ENCODE measurements at places on chromosomes 3 and 15.

DNA sequence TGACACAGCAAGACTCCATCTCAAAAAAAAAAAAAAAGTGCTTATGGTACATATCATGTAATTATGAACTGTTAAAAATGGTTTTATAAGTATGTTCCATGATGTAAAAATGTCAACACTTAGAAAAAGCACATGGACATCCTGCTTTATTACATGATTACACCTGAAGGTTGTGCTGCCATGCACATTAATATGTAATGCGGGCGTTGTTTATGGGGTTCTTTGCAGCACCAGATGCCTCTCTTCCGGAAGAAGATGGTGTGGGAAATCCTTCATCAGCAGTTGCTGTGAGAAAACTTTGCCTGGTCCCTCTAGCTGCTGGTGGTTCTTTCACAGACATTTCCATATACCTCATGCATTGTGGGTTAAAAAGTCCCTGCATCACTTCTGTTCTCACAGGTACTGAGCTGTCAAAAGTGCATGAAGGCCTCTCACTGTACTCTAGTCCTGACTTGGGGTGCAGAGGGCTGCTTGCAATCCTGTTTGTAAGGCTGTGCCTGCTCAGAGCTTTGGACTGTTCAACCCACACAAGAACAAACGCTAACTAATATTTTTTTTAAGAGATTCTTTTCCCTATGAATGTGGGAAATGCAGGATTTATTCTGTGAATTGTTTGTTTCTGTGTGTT, 43.6 kb downstream of the SENP2 start:
- DNase-seq: no peak

DNA sequence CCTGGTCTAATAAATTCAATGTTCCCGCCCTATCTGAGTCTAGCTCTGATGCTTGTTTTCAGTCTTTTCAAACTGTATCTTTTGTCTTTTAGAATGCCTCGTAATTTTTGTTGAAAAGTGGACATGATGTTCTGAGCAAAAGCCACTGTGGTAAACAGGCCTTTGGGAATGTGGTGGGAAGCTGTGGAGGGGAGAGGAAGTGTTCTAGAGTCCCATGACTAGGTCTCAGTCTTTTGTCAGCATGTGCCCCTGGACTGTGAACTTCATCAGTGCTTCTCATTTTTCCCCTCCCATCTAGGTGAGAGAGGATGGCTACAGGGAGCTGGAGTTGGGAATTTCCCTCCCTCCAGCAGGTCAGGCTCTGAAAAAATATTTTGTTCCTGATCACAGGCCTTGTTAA, 33.7 kb downstream of the SUSD5 start:
- DNase-seq: no peak

- DNase-seq: no peak
Observed at GRCh38 chr15:31440754-31441311, 114.2 kb downstream of the KLF13 start.

- no peak for DNase-seq
Observed at GRCh38 chr3:160157321-160157720, 67.9 kb upstream of the C3orf80 start.

GRCh38 chr3:63588895-63589294, 63.6 kb upstream of the SNTN start:
- no peak for DNase-seq

GRCh38 chr15:74695597-74696397, at the start of gene EDC3:
TSS of gene EDC3 (minus strand) at chr15:74696024. CDS start at chr15:74675124, 20,900 bp downstream.
- DNase-seq: peak; percentile 30

DNA sequence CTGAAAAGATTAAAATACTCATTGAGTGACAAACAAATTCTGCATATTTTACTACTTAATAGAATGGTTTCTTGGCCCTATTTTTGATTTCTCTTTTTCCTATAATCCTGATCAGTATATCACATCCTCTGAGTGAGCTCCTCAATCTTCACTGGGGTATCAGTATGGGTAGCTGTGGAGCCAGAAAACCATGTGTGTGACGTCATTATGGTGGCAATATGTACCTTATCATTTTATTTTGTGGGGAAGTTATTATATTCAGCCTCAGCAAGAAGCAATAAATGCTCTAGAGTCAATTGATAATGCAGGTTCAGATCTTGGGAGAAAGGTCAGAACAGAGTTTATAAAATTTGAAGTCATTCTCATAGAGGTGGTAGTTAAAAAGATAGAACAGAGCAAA, 1135.7 kb upstream of the CADM2 start:
- no peak for DNase-seq

DNA sequence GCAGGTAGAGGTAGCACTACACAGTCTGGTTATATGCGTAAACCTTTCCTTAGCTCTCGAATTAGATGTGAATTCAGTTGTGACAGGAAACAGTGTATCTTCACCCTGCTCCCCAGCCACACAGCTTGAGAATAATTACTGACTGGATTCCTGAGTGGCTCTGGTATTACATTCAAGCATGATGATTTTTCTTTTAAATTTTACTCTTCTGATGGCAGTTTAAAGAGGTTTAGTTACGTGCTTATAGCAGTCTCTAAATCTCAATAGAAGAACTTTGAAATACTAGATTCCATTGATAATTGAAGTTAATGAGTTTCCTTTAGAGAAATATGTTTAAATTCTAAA, 98.8 kb downstream of the FNDC3B start:
- DNase-seq: no peak

GRCh38 chr15:90769375-90769774, 52.2 kb downstream of the BLM start:
- no peak for DNase-seq

GRCh38 chr15:98009971-98010370, 49.5 kb downstream of the ARRDC4 start:
- DNase-seq: no peak

DNA sequence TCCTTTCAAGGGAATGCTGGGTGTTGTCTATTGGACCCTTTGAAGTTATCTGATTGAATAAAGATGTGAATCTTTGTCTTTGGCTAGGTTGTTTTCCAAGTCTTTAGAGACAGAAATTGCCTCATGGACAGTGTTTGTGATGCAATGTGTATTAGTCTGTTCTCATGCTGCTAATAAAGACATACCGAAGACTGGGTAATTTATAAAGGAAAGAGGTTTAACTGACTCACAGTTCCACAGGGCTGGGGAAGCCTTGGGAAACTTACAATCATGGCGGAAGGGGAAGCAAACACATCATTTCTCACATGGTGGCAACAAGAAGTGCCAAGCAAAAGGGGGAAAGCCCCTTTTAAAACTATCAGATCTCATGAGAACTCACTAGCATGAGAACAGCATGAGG, 88.8 kb upstream of the PLXND1 start:
- DNase-seq: no peak

DNA sequence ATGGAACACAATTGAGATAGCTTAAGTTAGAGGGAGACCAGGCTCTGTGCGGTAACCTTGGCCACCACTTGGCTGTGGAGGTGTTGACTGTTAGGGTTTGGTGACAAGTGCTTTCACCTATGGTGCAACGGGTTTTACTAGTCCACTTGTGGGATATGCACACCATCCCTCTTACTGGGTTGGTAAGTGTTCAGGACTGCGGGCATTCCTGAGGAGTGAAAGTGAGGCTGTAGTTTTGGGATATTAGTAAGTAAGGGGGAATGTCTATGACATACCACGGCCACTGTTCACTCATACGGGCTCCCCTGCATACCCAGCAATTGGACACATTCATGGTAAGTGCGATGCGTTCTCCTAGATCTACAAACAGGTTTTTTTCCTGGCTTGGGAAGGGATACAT, 8.0 kb upstream of the RAD54L2 start:
- DNase-seq: no peak

GRCh38 chr3:46236294-46237054, 5.8 kb upstream of the CCR3 start:
- no peak for DNase-seq

DNA sequence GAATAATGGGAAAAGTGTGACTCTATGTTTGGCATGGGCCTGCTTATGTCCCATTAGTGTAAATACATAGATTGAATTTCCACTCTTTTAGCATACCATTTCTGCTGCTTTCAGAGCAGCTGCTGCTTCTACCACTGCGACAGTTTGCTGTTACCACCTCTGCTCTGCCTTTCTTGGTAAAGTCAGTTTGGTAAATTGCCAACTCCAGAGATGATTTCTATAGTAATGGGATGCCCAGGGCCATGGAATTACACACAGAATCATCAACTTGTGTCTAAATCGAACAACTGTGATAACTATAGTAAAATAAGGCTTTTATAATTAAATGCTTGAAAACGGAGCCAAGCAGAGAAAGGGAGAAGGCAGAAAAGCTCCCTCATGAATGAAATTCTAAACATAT, 168.4 kb upstream of the VEPH1 start:
- DNase-seq: no peak

DNA sequence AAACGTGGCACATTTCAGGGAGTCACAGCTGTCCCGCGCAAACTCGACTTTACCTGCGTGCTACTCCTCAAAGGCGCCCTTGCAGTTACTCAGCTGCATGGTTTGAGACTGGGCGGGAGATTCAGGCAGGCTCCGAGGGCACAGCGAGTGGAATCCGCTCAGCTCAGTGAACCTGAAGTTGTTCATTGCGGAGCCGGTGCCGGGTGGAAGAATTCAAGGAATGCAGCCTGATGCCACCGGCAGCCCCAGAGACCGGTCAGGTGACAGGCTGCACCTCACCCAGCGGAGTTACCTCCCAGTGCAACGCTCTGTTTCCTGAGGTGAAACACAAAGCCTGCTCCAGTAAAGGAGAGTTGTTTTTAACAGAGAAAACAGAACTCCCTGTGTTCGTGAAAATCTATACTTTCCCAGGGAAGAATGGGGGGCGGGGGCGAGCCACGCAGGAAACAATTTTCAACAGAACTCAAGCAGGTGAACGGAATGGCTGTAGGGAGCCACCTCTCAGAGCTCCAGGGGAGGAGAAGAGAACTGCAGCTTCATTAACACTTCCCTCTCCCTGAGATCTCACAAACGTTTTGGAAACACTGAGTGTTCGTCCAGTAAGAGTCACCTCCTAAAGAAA, 3.8 kb downstream of the VEPH1 start:
- no peak for DNase-seq

DNA sequence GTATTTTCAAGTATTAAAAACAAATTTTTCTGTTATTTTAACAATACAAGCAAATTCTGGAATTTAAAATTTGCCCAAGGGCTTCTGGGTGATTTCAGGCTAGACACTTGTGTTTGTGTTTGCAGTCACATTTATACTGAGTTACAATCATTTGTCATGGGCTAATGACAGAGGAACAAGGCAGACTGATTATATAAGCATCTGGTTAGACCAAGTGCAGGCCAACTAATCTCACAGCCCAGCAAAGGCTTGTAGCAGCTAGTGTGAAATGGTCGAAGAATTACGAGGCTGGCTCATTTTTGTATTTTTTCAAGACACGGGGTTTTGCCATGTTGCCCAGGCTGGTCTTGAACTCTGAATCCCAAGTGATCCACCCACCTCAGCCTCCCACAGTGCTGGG, 52.1 kb downstream of the CMTM8 start:
- DNase-seq: no peak

DNA sequence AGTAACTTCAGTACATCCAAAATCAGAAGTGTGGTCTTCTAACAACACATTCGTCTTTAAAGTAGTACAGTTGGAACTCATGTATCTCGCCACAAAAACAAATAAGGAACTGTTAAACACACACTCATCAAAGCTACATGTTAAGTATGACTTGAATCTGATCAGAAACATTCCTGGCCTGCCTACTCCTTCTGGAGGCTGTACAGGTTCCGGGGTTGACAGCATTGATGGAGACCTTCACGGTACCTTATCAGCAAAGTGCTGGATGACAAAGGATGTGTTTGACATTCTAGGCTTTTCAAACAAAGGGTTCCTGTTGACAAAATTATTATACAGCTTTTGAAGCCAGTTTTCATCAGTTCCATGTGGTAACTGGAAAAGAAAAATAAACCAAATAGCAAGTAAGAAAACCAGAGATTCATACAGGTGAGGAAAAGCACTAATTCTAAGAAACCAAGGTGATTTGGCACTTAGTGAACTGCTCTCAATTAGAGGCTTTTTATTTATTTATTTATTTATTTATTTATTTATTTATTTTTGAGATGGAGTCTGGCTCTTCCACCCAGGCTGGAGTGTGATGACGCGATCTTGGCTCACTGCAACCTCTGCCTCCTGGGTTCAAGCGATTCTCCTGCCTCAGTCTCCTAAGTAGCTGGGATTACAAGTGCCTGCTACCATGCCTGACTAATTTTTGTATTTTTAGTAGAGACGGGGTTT, 44.3 kb downstream of the MYO5C start:
- no peak for DNase-seq

GRCh38 chr3:137110392-137110996, 152.7 kb downstream of the IL20RB start:
- no peak for DNase-seq

DNA sequence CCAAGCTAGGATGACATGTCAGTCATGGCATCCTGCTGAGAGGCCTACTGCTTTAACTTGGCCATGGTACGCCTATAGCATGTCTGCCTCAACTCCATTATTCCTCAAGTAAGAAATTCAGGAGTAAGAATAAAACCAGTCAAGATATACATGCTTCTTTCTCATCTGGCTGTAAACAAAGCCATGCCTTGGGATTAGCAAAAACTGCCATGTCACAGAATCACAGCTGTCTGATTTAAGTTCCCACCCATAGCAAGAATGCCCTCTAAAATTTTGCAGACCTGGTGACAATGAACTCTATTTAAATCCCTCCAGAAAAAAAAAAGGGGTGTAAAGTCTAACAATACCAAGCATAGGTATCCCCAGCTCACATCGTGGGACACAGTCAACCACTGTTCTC, 55.6 kb upstream of the ACAN start:
- no peak for DNase-seq
